ENCODE measurements at places on chromosomes 1 and 21.

GRCh38 chr1:231611851-231612250 lies 14.7 kb upstream of the DISC1 start:
- no peak for DNase-seq

GRCh38 chr1:147815503-147815902 lies 55.1 kb upstream of the GJA5 start:
- no peak for DNase-seq

- DNase-seq, result no peak
Measured at GRCh38 chr21:23698619-23699018, 1908.7 kb downstream of the MRPL39 start.

DNA sequence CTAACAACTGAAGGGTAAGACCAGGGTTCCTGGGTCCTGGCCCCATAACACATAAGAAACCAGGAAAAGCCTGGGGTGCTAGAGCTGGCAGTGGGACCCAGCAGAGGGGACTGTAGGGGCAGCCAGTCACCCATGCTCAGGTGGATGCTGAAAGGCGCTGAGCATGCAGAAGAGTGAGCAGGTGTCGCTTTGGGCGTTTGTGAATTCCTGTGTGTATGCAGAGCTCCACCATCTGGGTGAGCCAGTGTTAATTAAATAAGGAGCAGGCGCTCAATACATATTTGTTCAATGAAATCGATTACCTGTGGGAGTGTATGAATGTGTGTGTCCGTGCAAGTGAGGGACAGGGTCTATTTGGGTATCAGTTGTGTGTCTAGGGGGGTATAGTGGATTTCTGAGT lies 499 bp downstream of the C1QA start:
- peak; percentile 51 for DNase-seq

DNA sequence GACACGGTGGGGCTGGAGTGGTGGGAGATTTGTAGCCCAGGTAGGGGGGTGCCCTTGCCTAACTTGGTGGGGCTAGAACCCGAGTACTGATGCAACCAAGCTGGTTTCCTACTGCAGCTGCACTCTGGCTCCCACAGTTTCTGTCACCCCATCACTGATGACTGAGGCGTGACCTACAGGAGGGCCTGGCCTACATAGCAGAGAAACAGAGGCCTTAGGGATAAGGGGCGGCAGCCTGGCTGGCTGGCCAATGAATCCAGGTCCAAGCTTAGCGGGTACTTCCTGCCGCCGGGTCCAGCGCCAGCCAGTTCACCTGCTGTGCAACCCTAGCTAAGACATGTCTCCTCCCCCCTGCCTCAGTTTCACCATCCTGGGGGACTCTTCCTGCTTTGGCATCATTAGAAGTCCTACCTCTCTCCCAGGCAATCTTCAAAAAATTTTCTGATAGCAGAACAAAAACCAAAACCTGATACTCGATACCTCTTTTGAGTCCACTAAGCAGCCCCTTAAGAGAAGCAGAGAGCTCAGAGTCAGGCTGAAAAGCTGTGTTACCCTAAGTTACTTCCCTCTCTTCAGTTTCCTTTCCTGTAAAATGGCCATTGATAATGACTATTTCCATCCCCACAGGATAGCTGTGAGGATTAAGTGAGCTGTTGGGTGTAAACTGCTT lies 27.3 kb upstream of the RNF19B start:
- DNase-seq, result no peak

DNA sequence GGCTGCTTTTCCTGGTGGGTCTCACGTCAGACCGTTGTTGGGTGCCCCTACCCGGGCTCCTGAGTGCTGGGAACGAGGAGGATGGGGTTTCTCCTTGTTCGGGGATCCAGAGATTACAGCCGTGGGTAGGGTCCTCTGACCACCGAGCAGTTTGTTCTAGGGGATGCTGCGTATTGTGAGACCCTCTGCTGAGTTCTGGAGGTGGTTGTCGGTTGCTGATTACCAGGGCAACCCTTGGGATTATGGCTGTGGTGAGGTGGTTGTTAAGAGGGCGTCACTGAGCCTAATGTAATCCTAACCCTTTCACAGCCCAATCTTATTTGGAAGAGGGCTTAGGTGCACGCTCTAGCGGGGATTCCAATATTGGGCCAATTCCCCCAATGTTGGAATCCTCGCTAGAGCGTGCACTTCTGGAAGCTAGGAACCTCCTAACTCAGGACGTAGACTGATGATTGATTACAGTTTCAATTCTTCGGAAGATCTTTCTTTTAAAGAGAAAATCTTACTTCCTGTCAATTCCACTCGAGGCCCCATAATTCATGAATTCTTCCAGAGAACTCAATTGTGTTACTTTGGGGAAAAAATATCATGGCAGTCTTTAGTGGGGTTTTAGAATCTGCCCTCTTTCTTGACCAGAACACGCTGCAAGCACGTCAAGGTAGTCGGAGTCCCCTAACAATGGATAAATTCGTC lies 483 bp downstream of the TCEANC2 start:
- DNase-seq, result no peak

DNA sequence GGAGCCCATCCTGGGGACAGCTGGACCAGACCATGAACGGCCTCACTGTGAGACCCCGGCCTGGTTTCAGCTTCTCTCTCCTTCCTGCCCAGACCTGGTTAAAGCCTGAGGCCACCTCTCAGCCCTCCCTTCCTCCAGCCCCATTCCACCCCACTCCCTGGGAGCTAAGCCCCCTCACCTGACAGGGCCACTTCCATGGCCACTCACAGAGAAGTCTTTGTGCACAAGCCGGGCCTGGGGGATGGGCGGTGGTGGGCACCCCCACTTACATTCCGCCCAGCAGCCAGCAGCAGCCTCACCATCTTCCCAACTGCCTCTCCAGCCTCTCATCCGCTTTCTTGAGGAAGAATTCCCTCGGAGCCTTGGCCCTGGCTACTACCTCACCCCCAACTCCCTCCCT lies 40.4 kb downstream of the RHBG start:
- no peak for DNase-seq

GRCh38 chr1:103937763-103938357 lies 188.2 kb downstream of the AMY1C start:
- DNase-seq, result no peak

GRCh38 chr1:220786337-220787068 lies at the start of gene MTARC1:
TSS of gene MTARC1 (plus strand) at chr1:220786913. CDS start at chr1:220786945, 32 bp downstream.
- peak; percentile 89 for DNase-seq

- DNase-seq, result peak; percentile 55
Measured at GRCh38 chr1:24154215-24154614, 11.3 kb upstream of the IL22RA1 start.

- DNase-seq, result no peak
Measured at GRCh38 chr1:51344602-51345299, 14.4 kb upstream of the TTC39A start.

DNA sequence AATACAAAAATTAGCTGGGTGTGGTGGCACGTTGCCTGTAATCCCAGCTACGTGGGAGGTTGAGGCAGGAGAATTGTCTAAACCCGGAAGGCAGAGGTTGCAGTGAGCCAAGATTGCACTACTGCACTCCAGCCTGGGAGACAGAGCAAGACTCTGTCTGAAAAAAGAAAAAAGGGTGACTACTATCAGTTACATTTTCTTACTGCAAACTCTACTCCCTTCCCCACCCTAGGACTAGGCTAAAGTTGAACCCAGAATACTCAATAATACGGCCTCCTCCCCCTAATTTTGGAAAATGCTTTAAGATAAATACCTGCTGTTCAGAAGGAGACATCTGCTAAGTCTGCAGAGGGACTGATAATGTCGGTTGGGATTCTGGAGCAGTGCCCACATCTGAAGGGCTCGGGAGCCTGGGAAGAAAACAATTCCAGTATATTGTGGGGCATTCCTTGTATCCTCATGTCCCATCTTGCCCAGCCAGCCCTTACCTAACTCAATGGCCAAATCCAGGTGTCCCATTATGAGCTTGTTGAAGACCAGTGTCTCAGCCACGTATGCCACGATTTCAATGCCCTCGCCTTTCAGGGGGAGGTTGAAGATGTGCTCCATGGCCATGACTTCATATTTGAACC lies 89.7 kb downstream of the ADCY10 start:
- DNase-seq, result no peak

DNA sequence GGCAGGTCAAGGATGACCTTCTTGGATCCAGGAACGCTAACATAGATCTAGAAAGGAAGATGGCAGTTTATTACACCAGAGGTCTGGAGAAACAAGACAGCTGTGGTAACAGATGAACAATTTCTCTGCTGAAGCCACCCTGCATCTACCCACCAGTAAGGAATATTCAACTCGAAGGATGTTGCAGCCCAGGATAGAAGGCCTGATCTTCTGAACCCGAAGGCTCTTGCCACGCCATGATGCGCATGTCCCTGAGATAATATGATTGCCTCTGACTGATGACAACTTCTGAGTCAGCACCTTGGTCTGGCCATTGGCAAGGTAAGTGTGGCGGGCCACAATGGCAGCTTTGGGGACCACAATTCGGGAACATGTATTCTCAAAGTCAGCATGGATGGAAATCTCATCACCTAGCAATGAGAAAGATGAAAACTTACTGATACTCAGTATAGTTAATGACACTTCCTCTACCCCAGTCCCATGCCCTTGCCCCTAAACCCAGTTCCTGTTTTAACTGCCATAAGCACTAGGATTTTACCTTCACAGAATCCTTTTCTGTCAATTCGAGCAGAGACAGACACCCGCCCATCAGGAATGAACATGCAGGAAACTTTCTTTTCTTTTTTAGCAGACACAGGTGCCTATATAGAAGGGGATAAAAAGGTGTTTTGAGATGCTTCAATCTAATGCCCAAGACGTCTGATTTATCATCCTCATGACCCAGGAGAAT lies 1.8 kb downstream of the TXNIP start:
- no peak for DNase-seq

DNA sequence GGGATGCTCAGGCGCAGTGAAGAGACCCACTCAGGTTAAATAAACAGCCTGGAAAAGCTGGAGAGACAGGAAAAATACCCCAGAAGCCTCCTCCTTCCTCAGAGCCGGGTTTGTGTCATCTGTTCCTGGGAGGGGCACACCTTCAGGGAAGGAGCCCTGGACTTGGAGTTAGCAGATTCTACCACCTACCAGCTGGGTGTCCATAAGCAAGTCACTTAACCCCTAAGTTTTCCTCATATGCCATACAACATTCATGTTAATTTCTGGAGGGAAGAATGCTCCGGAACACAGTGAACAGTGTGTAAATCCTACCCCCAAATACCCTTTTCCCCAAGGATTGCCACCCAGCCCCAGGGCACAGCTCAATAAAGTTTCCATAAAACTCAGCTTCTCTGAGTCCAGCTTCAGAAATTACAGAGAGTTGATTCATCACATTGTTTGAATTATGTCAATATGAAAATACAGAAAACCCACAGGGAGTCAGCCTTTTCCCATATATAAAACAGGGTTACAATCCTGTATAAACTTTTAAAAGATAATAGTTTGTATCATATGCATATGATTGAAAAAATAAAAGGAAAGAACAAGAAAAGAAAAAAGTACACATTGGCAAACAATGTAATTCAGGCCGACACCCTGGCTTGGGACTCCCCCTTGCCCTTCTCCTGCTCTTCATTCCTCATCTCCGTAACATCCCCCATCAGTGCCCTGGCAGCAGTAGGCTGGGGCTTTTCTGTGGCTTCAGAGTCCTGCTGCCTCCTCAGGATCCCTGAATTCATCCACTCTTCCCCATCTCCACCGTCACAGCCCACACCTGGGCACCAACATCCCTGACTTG lies 291.8 kb upstream of the USP24 start:
- DNase-seq, result no peak

GRCh38 chr1:93692026-93692425 lies 10.4 kb upstream of the BCAR3 start:
- no peak for DNase-seq

All from NCI-H2081 (cell line).